ENCODE measurements at places on chromosomes 7 and 10.
A peak's percentile ranks its signal among the peaks of the same experiment; 100 is the strongest.

GRCh38 chr10:123562387-123562786, 103.8 kb upstream of the GPR26 start:
- DNase-seq, result no peak

DNA sequence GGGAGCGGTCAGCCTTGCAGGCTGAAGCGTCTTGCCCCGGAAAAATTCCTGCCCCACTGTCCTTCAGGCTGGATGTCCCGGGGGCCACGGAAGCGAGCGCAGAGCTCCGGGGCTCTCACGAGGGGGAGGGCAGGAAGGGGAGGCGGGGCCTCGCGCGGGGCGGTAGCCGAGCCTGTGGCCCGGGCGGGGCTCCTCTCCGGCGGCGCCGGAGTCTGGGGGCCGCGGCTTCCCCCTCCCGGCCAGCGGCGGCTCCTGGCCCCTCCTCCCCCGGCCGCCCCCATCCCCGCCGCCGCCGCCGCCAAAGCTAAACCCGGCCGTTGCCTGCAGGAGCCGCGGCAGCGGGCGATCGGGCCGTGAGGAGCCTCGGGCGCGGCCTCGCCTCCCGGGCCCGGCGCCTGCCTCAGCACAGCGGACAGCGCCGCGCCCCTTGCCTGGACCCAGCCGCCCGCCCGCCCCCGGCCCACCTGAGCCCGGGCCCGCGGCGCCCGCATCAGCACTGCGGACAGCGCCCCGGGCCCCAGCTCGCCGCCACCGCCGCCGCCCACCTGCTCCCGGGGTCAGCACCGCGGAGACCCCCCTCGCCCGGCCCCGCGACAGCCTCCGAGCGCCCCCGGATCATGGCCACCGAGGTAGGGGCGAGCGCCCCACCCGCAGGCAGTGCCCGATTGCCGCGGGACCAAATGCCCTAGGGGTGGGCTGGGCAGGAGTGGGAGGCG, at the start of gene GOLGA7B:
Gene GOLGA7B, plus strand, starts transcription at position 157 of the 716 bp plus-strand sequence. Its CDS starts 461 bp downstream, at position 618.
- DNase-seq, result peak; percentile 10

DNA sequence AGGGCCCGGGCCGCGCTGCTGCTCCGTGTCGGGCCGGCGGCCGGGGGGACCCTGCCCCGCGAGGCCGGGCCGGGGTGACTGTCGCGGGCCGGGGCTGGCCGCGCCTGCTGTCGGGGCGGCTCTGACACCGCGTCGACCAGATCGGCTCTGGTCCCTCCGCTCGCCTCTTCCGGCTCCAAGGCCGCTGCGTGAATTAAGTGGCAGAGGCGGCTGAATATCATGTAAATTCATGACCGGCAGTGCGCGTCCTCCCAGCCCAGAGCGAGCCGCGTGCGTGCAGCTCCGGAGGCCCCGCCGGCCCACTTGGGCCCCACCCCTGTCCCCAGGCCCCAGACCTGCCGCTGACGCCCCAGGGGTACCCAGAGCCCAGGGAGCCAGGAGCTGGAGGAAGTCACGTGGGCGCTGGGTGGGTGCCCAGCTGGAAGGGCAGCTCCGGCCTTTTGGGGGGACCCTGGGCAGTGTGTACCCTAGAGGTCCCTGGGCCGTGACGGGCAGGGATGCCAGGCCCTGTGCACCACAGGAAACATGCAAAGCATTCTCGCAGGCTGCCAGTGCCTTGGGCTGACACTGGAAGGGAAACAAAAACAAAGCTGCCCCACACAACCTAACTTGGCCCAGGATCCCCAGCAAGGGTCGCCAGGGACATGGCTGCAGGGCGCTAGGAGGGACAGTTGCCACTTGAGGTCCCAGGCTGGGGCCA, 584.0 kb upstream of the MKI67 start:
- DNase-seq, result no peak

DNA sequence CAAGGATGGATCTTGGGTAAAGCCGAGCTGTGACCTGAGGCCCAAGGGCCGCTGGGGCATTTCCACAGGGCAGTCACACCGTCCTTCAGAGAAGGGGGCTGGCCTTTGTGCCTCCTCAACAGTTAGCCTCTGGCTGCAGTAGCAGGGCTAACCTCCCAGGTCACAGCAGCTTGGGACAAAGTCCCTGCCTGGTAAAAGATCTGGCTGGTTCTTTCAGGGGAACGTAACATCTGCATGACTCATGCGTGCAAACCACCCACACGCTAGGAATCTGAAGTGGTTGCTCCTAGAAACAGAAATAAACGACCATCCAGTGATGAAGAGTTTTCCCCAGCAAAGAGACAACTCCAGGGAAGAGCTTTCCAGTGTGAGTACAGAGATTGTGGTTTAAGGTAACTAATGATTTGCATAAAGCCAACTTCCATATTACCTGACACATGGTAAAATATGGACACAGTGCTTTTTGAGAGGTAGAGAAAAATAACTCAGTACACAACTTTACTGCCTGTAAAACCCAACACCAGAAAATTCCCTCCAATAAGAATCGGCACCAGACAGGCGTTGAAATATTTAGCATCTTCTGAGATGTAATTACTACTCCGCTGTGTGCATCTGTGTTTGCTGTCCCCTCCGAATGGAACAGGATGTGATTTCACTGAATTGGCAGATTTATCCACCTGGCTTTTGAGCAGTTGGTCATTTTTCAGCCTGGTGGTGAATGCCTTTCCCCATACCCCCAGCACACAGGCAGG, 84.9 kb upstream of the ADRB1 start:
- DNase-seq, result no peak

DNA sequence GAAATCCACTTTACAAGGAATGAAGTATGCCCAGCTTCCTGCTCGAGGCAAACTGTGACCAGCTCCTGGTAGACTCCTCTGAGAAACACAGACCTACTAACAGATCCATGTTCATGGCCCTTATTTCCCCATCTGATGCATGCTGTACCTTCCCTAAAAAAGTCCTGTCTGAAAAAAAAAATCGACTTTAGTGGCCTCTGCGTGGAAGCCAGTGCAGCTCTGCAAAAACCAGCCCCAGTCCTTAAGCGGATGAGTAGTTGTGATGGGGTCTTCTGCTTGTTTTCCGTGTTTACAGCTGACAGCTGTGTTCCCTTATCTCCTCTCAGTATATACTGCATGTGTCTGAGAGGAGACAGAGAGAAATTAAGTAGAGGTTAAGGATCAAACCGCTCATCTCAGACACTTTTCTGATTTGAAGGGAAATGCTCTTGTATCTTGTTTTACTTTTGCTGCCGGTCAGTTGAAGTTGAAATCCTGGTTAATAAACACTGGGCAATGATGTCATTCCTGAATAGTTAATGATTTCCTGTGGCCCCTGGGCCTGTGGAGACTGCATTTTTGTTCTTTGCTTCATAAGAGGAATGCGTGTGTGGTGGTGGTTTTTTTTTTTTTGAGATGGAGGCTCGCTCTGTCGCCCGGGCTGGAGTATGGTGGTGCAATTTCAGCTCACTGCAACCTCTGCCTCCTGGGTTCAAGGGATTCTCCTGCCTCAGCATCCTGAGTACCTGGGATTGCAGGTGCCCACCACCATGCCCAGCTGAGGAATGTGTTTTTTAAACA, 67.6 kb downstream of the DOCK1 start:
- no peak for DNase-seq

DNA sequence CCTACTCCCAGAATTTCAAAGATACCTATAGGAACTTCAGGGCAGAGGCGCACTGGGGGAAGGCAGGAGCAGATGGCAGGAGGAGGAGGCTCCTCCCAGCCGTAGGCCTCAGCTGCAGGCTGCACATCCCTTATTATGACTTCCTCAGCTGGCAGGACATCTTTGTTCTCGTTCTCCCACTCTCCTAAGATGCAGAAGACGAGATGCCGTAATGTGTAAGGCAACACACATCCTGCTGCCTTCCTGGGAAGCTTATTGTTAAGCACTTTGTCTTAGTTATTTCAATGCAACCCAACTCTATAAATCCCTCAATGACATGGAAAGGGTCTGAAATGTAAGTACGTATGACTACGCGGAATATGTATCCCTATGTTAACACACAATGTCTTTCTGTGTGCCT, 599.8 kb upstream of the MGMT start:
- no peak for DNase-seq

DNA sequence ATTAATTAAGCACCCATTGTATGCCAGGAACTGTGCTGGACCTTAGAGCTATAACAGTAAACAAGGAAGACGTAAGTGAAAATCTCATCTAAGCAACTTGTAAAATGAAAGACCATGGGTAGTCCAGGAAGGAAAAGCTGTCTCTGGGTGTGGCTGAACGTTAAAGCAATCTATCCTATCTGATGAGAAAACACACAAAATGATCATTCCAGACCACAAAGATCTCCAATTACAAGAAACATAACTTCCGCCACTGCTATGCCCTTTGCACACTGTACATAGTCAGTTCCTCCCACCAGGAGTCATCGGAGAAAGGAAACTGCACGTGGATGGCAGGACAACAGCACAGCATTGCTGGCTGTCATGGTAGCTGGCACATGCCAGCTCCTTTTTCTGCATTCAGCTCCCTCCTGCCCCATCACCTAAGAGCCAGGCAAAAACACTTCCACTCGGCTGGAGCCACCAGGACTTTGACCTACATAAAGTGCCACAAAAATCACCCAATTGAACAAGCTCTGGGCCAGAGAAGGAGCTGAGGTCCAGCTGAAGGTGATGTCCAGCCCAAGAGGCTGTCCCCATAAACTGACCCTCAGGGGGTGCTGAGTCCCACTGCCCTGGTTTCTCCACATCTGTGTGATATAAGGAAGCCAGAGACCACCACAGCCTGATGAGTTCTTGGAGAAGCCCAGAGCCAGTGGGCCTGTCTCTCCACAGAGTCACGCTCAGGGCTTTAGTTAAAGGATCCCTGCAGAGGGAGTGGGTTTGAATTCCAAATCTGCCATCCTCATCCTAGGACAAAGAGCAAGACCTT, 56.4 kb downstream of the STEAP1B start:
- DNase-seq, result no peak

- no peak for DNase-seq
These were observed 155.3 kb downstream of the C10orf105 start for GRCh38 chr10:71564194-71564820.

DNA sequence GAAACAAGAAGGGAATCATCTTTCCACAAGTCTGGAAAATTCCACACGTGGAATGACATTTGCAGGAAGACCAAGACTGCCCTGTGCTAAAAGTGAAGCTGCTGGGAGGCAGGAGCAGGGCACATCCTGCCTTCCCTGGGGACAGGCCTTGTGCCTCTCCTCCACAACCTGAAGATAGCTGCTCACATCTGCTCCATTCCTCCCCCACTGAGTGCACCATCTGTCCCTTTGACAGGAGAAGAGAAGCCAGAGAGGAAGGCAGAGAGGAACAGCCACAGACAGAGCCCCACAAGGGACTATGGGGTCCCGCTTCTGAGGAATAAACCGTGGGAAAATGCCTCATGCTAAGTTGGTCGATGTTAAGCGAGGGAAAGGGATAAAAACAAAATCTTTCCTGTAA, 15.9 kb upstream of the FAM171A1 start:
- no peak for DNase-seq

DNA sequence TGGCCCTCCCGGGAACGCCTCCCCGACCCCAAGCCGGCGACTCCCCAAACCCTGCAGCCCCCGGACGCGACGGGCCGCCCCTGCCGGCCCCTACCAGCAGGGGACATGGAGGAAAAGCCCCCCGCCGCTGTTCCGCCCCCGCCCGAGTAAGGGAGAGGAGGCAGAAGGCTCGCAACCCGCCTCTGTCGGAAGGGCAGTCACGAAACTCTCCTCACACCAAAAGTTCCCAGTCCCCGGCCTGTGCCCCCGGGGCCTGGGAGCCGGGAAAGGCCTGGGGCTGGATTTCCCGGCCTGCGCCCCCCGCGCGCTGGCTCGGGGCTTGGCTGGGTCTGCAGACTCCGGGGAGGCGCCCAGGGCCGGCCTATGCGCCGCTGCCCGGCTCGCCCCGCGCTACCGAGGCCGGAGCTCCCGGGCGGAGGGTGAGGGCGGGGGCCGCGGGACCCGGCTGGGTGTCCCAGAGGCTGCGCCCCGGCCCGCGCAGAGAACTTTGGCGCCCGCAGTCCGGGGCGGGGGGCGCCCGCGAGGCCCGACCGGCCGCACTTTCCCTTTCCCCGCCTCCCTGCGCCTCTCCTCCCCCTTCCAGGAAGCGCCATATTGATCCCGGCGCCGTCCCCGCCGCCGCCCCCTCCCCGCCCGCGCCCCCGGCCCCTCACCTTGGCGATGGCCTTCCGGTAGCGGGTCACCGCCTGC, 728 bp downstream of the PARD3 start:
- DNase-seq, result peak; percentile 35

DNA sequence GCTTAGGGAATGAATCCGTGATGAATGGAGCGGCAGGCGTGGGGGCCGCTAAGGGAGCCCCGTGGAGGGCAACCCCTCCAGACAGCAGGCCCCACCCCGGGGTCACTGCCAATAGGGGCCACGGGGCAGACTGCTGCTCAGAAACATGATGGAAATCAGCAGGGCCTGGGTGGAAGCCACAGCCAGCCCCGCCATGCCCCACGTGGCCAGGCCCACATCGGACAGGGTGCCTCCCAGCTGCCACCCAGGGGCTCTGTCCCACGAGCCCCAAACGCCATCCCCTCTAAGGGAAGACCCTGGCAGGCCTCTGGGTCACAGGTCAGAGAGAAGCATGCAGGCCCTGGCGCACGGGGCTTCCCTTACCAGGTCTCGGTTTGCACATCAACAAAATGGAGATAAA, 28.4 kb downstream of the TNRC18 start:
- peak; percentile 16 for DNase-seq

DNA sequence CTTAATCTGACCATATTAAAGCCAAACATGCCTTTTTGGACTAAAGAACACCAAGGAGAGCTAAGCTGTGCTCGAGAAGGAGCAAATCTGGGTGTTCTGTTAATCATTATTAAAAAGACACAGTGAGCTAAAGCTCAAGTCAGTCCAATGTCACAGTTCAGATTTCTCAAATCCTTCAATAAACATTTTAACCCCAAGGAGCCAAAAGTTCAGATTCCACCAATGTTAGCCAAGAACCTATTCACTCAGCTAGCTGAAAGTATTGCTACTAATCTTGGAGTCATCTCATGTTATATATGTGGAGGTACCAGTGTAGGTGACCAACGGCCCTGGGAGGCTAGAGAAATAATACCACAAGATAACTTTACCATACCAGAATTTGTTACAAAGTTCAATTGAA, 14.5 kb upstream of the ZNF33B start:
- no peak for DNase-seq

GRCh38 chr10:59971915-59972314, 65.6 kb upstream of the CCDC6 start:
- DNase-seq, result no peak

GRCh38 chr7:55438085-55438756, 73.1 kb downstream of the LANCL2 start:
- no peak for DNase-seq

- no peak for DNase-seq
These were observed 23.9 kb downstream of the MACC1 start for GRCh38 chr7:20193242-20193777.

DNA sequence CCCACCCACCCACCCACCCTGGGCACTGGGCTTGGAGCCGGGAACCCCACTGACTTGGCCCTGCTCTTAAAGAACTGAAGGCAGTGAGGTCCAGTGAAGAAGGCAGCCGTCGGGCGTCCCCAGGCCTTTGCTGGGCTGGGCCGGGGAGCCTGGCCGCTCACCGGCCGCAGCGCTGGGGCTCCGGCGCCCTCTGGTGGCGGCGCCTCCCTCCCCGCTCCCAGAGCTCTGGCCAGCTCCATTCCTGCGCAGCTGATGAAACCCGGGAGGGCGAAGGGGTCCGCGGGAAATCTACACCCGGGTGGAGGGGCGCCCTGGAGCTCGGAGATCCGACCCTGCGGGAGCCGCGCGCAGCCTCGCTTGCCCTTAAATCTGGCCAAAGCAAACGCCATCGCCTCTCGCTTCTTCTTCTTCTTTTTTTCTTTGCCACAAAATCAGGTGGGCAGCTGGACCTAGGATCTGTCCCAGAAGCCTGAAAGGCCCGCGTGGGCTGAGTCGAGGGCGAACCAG, 1.7 kb upstream of the CXCL12 start:
- peak; percentile 59 for DNase-seq

GRCh38 chr7:18637516-18637915, 142.0 kb downstream of the HDAC9 start:
- no peak for DNase-seq

- no peak for DNase-seq
These were observed 61.7 kb upstream of the ITGA8 start for GRCh38 chr10:15781381-15781960.

Data from erythroblast (primary cell).